NAMALWA (cell line): ENCODE measurements at places on chromosomes 7 and 10.

DNA sequence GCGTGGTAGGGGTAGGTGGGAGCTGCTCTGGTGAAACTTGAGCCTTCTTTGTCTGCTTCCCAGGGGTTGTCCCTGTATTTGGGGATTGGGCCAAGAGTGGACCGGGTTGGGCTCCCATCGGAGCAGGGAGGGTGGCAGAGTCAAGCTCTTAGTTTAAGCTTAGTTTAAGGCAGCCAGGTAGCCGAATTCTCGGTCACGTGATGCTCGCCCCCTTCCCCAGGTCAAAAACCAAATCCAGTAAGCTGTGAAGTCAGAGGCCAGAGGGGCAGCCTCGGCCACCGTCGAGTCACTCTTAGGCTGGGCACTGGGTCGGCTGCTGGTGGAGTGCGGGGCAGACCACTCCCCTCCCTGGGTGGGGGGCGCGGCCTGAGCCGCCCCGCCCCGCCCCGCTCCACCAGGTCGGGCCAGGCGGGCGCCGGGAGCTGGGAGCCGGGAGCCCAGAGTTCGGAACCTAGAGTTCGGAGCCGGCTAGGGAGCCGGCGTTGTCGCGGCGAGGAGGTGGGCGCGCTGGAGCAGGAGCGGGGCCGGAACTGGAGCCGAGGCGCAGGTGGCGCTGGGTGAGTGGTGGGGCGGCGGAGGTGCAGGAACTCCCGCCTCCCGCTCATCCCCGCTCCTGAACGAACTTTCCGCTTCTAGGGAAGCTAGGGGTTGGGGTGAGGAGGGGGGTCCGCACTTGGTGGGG lies 2.8 kb upstream of the LZTS2 start:
- DNase-seq, result peak; percentile 52

DNA sequence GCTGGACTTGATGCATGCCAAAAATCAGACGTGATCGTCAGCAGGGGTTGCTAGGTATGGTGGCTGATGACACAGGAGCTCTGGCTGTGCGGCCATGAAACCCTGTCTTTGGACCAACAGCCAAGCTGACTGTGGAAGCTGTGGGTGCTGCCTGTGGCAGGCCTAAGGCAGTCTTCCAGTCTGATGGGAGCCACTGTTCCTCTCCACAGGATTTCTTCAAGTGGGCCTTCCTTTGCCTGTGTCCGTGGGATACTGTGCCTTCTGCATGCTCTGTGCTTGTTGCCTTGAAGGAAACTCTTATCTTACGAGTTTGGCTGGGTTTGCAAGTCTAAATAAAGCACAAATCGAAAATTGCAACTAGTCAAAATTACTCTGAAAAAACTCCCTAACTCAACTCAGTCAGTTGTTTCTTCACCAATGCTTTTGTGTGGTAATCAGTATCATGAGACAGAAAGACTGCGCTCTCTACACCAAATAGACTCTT lies 101.9 kb upstream of the PDLIM1 start:
- DNase-seq, result no peak

DNA sequence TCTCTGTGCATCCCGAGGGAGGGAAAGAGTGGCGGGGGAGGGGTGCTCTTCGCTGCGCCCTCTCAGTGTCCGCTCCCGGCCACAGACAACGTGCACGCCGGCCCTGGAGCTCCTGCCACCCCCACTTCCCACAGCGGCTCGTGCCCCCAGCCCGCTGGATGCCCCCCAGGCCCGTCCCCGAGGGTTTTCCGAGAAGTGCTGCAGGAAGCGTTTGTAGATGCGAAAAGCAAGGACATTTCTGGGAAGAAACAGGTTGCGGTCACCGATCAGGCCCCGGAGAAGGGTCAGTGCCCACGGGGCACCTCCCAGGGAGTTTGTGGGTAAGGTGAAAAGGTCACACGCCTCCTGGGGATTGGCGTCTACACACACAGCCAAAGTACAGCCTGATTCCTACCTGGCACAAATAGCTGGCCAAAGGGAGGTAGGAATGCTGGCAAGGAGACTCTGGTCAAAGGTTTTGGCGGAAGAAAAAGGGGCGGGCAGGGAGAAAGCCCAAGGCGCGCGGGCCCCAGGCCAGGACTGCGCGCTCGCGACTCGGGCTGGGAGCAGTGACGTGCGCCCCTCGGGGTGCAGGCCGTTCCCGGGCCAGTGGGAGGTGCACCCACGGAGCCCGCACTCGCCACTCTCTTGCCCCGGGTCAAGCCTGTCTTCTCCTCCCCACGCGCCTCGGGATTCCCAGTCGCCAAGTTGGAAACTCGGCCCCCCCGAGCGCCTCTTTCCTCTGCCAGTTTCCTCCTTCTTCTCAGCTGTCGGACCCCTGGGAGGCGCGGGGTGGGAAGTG lies 1.5 kb upstream of the NRP1 start:
- DNase-seq, result no peak

DNA sequence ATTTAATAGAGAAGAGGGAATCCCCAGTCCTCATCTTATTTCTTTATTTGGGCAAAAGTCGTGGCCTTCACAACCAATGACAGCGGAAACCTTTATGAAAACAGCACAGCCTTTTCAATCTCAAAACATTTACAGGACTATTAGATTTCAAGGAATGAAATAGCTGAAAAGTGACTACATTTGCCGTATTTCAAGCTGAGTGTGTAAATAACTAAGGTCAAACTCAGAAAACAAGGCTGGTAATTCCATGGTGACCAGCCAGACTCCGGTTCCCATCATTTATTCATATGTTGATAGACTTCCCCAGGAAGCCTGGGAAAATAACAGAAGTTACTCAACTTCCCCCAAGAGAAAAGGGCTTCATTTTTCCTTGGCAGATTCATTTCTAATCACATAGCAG lies 457.3 kb upstream of the NFE2L3 start:
- DNase-seq, result no peak
